ENCODE measurements at places on chromosomes 1 and 21.

DNA sequence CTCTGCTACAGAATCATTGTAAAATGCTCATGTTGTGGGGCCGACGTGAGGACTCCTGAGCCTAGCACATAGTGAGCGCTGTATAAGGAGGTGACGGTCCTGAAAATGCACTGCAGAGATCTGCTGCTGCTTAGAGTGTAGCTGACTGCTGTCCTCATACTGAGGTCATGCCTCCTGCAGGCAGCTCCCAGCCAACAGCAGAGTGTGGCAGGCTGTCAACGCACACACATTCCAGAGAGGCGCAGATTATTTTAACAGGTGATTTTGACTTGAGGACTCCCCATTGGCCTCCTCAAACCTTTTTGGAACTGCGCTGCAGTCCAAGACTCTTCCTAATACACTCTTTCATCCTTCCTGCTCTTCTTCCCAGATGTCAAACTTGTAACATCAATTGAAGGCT is 119.8 kb upstream of the KCNJ6 start:
- DNase-seq: no peak

DNA sequence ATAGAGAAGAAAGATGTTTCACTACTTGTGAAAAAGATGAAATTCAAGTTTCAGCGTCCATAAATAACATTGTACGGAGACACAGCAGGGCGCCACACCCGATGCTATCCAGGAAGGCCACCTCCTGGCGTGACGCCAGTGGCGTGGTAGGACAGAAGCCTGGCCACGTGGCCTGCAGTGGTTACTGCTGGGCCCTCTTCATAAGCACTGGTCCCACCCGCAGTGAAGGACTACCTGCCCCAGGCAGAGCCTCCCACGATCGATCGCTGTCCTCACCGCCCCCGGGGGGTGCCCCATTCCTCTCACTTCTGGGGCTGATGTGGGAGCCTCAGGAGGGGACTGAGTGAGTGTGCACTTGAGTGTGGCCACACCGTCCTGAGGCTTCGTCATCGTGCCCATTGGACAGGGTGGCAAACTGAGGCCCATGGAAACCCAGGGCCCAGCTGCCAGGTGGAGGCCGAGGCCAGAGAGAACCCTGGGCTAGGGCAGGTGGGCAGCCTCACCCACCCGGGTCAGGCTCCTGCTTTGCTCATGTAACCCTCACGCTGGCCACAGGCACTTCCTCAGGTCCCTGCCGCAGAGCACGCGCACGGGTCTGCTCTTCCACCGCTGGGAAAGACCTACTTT is 11.7 kb upstream of the HES5 start:
- no peak for DNase-seq

GRCh38 chr21:39681257-39681656 is 63.7 kb upstream of the IGSF5 start:
- DNase-seq: no peak

GRCh38 chr1:214638459-214638807 is 35.4 kb downstream of the CENPF start:
- no peak for DNase-seq

GRCh38 chr1:246632281-246633168 is 66.3 kb downstream of the CNST start:
- no peak for DNase-seq

DNA sequence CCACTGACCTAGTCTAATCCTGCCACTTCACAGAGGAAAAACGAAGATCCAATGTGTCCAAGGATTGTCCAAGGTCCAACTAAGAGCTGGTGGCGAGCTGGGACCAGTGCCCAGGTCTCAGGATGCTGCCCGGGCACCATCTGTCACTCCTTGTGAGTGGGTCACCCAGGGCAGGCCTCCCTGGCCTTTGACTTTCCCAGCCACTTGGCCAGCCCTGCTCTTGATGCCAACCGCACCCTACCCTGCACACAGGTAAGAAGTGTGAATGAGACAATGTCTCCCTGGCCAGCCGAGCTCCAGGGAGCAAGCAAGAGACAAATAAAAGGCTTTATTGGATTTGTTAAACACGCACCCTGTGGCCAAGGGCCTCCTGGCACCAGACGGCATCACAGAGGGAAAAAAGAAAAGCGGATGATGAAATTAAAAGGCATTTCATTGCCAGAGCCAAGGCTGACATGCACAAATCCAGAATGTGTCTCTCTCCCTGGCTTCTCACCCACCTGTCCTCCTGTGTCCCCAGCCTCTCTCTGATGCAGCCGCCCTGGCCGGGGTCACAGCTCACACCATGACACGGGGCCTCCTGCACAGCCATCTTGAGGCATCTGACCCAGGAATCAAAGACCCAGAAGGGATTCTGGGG is 72.8 kb downstream of the CAMK2N1 start:
- DNase-seq: no peak

- DNase-seq: no peak
These were observed 72.3 kb upstream of the PTBP2 start for GRCh38 chr1:96649301-96649700.

GRCh38 chr1:171166361-171166760 is 18.7 kb upstream of the FMO2 start:
- DNase-seq: no peak

- no peak for DNase-seq
These were observed 254.9 kb downstream of the RHOU start for GRCh38 chr1:228989992-228990827.

DNA sequence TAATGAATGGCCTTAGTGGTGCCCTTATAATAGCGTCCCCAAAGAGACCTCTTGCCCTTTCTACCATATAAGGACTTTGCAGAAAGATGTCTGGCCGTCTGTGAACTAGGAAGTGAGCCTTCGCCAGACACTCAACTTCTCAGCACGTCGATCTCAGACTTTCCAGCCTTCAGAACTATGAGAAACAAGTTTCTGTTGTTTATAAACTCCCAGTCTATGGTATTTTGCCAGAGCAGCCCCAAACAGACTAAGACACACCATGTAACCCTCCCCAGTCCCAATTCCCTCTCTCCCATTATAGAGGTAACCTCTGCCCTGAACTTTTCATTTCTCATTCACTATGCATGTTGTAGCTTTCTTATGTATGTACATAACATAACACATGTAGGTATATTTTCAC is 55.7 kb downstream of the NID1 start:
- no peak for DNase-seq

- no peak for DNase-seq
These were observed 29.1 kb downstream of the VTCN1 start for GRCh38 chr1:117181630-117182041.

- no peak for DNase-seq
These were observed 154.3 kb downstream of the PDE4B start for GRCh38 chr1:65946960-65947359.

DNA sequence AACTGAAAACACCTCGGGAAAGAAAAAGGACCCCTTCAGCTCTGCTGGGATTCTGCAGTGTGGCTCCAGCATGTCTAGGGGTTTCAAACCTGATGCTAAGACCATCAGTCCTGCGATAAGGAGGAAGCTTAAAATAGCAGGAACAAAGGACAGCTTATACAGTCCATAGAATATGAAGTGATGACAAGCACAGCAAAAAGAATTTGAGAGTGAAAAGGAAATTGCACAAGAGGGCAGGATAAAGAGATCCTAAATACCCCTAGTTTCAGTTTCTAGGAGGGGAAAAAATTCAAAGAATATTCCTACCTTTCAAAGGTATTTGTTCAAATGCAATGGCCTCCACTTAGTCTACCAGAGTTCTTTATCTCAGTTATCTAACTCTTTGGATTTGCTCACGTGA is 171.4 kb downstream of the TGFB2 start:
- no peak for DNase-seq

DNA sequence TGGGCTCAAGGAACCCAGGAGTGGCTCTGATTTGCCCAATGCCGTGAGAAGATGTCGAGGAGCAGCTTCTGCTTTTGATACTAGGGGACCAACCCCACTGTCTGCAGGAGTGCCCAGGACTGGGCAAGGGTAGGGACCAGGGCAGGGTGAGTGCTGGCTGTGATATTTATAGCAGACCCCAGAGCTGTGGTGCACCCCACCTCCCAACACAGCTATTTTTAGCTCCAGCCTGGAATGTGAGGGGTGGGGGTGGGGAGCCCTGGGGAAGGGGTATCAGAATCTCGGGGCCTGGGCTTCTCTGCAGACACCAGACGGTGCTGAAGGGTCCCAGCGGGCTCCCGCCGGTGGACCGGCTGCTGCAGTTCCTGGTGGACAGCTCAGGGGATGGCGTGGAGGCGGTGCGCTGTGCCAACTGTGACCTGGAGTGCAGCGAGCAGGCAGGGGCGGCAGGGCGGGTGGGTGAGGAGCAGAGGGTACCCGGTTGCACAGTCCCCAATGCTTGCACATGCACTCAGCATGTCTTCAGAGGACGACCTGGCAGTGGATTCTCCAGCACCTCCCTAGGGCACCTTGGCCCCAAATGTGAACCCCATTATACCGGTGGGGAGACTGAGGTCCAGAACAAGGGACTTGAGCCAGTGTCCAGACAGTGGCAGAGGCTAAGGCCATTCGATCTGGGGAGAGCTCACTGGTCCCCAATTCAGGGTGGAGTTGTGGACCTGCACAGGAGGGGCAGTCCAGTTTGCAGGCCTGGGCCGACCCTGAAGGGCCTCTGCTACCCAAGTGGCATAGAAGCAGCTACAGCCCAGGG is 1.4 kb downstream of the RNF207 start:
- no peak for DNase-seq

DNA sequence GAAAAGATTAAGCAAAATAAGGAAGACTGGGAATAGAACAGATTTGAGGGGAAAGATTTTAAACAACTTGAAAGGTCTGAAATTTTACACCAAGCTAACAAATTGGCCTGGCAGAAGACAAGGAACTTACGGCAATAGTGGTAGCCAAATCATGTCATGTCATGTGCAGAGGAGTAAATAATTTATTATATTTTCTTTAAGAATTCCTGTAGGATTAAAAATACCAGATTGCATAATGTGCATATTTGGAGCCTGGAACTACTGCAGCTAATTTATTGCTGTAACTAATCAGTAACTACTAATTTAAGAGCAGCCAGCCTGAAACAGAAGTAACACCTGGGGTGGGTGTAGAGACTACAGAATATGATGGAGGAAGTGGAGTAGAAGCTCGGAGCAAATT is 334.3 kb downstream of the TGFB2 start:
- DNase-seq: no peak

DNA sequence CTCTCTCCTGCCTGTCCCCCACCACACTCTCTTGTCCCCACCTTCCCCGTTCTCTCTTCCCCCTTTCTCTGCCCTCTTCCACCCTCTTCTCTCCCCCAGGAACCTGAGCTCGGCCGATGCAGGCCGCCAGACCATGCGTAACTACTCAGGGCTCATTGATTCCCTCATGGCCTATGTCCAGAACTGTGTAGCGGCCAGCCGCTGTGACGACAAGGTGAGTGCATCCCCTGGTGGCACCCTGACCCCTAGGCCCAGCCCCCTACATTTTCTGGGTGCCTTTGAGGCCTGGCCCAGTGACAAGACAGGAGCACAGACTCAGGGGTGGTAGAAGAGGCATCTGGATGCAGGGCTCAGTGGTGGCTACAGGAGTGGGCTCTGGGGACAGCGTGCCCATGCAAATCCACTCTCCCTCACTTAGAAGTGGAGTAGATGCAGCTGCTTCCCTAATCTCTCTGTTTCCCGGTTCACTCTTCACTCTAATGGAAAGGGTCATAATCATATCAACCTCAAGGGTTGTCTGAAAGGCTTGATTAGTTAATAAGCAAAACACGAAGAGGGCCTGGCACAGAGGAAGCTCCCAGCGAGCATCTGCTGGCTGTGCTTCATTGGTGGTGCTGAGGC is 37.0 kb downstream of the PKP1 start:
- no peak for DNase-seq

DNA sequence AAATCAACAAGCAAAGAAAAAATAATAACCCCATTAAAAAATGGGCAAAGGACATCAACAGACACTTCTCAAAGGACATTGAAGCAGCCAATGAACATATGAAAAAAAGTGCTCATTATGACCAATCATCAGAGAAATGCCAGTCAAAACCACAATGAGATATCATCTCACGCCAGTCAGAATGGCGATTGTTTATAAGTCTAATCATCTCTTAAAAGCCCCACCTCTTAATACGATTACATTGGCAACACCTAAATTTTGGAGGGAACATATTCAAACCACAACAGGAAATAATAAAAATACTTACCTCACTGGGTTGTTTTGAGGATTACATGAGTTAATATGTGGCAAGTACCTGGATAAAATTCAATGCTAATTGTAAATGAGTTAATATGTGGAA is 57.1 kb upstream of the PLPPR4 start:
- DNase-seq: no peak

GRCh38 chr1:216660561-216660960 is 62.7 kb downstream of the ESRRG start:
- DNase-seq: no peak

DNA sequence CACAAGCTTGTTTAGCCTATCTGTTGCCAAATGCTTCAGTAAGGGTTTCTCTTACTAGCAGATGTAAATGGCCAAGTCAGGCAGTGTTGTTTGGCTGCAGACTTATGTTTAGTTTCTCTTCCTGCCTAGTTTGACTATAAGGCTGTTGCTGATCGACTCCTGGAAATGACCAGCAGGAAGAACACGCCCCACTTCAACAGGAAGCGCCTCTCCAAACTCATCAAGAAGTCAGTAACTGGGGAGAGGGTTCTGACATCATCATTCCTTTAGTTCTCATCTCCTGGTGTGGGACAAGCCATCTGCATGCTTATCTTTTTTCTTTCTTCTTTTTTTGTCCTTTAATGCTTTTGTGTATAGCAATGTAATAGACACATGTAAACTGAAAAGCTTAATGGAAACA is 25.1 kb downstream of the RRP1B start:
- no peak for DNase-seq

DNA sequence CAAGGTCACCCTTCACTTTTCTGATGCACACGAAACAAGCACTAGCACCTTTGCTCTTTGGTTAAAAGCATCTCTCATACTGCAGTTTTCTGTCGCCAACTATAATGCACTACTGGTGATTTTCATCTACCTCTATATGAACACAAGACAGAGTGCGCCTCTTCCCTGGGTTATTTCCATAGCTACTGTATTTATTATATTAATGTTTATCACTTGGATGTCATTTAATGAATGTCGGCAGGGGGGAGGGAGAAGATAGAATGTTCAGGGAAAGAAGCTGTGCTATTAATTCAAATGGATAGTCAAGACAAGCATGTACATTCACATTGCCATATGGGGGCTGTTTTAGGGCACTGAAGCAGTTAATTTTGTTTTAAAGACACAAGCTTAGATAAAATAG is 174.1 kb upstream of the SAMSN1 start:
- no peak for DNase-seq

GRCh38 chr1:143748906-143749305 is 222.9 kb downstream of the FAM72C start:
- DNase-seq: no peak

DNA sequence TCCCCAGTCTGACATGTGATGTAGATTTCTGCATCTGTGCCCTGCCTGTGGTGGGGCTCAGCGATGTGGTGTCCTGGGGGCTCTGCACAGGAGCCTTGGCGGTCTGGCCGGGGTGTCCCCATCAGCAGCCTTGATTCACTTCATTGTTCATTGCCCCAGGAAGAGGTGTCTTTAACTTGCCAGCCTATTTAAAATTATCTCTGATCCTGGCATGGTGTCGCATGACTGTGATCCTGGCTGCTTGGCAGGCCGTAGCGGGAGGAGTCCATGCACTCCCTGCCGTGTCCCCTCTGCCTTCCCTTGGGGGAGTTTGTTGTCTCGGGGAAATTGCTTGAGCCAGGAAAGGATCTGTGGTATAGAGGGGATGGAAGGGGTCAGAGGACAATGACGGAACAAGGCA is 59.9 kb downstream of the TRIM11 start:
- no peak for DNase-seq

GRCh38 chr1:85465099-85465785 is at the start of gene DDAH1:
Gene DDAH1, minus strand, starts transcription at chr1:85465159. Its CDS starts 114 bp downstream, at chr1:85465045.
- DNase-seq: peak; percentile 14

- no peak for DNase-seq
These were observed 1.3 kb downstream of the PLA2G2E start for GRCh38 chr1:19922015-19922688.

All from stimulated activated naive CD8-positive, alpha-beta T cell treated with anti-CD3 and anti-CD28 coated beads, Interleukin-15, amount 100 ng/mL, for 72 hours (primary cell).